Naive thymus-derived CD4-positive, alpha-beta T cell (primary cell): ENCODE measurements at places on chromosomes 4 and X. TPM values are rescaled to one million over a fixed set of nuclear protein-coding genes. Genes with fewer than 3 reads are reported as not detected.

PRDM5 gene
- total RNA-seq: 0.89 TPM

KLHL13 gene
- total RNA-seq: not detected in 2 replicates

SLC16A2 gene
- total RNA-seq: 0.38 TPM

HPRT1 gene
- total RNA-seq: 73.7 and 83.5 TPM in 2 replicates

UCP1 gene
- total RNA-seq: not detected in 2 replicates

SPANXA2 gene
- total RNA-seq: not detected in 2 replicates

HTN1 gene
- total RNA-seq: not detected in 2 replicates

STPG2 gene
- 0.30 TPM for total RNA-seq

DCAF4L1 gene
- 0.35 TPM for total RNA-seq

PNMA5 gene
- total RNA-seq: not detected

ETDB gene
- total RNA-seq: not detected

CUL4B gene
- 67.7 TPM for total RNA-seq

AMMECR1 gene
- total RNA-seq: 15.3 TPM

TEC gene
- total RNA-seq: 3.5 TPM

AIFM1 gene
- 11.6 TPM for total RNA-seq

ERVMER34-1 gene
- not detected for total RNA-seq

TMSB15B gene
- total RNA-seq: 6.8 TPM

PPEF2 gene
- total RNA-seq: 0.08 TPM

SCRG1 gene
- total RNA-seq: not detected

PGAM4 gene
- total RNA-seq: not detected

CDKL5 gene
- total RNA-seq: 5.9 TPM

CXXC4 gene
- not detected in 2 replicates for total RNA-seq

EDA2R gene
- not detected for total RNA-seq
